ENCODE measurements at places on chromosomes 2 and 18. TPM values are rescaled to one million over a fixed set of nuclear protein-coding genes. Genes with fewer than 3 reads are reported as not detected.

GRCh38 chr18:41681138-41681880 lies 273.7 kb upstream of the PIK3C3 start:
- no peak for DNase-seq

GRCh38 chr2:237164474-237165042 lies 78.9 kb downstream of the COPS8 start:
- no peak for DNase-seq

- no peak for DNase-seq
Measured at GRCh38 chr2:74676331-74676730, 22.3 kb downstream of the SEMA4F start.

GRCh38 chr2:207067473-207067872 lies 98.3 kb downstream of the KLF7 start:
- no peak for DNase-seq

DNA sequence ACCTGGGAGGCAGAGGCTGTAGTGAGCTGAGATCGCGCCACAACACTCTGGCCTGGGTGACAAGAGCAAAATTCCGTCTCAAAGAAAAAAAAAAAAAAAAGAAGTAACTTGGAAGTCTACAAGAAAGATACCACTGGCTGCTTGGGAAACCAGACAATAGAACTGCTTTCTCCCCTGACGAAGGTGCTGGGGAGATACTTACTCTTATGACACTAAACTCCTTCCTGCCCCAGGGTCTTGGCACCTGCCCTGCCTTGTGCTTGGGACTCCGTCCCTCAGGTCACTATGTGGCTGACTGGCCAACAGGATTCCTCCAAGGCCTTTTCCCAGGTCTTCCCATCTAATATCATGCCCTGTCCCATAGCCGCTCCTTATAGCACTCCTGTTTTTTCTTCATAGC lies 30.7 kb downstream of the INPP5D start:
- no peak for DNase-seq

- DNase-seq: no peak
Measured at GRCh38 chr2:143264851-143265250, 135.6 kb downstream of the ARHGAP15 start.

- no peak for DNase-seq
Measured at GRCh38 chr18:62883937-62884735, 168.8 kb downstream of the PHLPP1 start.

Gene MC4R
- total RNA-seq: not detected

Gene ARHGAP28
- 3.5 TPM for total RNA-seq

Gene BOLL
- not detected for total RNA-seq

All from aorta (tissue), 5 donors.